ENCODE measurements at places on chromosomes 1 and 21.
A peak's percentile ranks its signal among the peaks of the same experiment; 100 is the strongest.

DNA sequence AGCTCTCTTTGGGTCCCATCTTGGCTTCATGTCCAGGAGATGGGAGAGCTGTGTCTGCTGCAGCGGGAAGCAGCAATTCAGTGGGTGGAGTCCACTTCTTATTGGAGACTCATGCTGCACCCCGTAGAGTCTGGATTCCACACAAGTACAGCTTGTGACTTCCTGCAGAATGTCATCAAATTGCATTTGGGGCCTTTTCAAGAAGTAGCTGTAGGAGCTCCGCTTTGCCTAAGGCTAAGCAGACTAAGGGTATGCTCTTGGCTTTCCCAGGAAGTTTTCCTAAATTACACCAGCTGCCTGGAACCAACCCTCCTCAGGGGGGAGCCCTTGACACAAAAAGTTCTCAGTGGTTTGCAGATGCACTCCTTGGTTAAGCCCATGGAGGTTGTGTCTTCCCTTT is 5.7 kb upstream of the MOB3C start:
- DNase-seq, result no peak

GRCh38 chr1:215825056-215825455 is 258.0 kb downstream of the KCTD3 start:
- no peak for DNase-seq

GRCh38 chr1:238409191-238409850 is 518.6 kb upstream of the ZP4 start:
- DNase-seq, result no peak

GRCh38 chr1:38336961-38337360 is 290.4 kb upstream of the POU3F1 start:
- no peak for DNase-seq

- DNase-seq, result no peak
Observed at GRCh38 chr1:37481289-37482003, 7.1 kb downstream of the ZC3H12A start.

GRCh38 chr1:45304311-45305081 is 22.2 kb upstream of the HPDL start:
- DNase-seq, result no peak

DNA sequence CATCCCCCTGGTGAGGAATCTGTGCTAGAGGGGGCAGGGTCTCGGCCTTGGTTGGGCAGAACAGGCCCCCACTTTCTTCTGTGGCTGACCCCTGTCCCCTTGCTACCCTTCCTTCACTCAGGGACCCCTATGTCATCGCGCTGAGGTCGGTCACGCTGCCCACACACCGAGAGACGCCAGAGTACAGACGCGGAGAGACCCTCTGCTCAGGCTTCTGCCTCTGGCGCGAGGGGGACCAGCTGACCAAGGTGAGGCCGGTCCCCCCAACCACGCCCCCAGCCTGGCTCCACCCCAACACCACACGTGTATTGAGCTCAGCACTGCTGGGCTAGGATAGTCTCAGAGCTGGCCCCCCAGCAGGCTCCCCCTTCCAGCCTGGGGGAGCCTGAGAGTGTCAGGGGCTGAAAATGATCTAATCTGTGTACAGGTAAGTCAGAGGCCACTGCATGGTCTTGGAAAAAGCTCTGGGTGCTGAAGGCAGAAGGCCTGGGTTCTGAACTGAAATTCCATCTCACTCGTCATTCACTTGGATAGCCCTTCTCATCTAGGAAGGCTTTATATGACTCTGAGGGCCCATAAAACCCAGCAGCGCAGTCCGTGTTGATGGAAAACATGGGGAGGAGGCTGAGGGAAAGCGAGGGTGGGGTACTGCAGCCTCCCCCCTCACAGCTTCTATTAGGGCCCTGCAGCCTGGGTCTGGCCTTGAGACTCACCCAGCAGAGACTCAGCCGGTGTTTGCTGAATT is 15.3 kb downstream of the FAM151A start:
- no peak for DNase-seq

GRCh38 chr21:46226146-46226545 is 2.4 kb downstream of the LSS start:
- no peak for DNase-seq

DNA sequence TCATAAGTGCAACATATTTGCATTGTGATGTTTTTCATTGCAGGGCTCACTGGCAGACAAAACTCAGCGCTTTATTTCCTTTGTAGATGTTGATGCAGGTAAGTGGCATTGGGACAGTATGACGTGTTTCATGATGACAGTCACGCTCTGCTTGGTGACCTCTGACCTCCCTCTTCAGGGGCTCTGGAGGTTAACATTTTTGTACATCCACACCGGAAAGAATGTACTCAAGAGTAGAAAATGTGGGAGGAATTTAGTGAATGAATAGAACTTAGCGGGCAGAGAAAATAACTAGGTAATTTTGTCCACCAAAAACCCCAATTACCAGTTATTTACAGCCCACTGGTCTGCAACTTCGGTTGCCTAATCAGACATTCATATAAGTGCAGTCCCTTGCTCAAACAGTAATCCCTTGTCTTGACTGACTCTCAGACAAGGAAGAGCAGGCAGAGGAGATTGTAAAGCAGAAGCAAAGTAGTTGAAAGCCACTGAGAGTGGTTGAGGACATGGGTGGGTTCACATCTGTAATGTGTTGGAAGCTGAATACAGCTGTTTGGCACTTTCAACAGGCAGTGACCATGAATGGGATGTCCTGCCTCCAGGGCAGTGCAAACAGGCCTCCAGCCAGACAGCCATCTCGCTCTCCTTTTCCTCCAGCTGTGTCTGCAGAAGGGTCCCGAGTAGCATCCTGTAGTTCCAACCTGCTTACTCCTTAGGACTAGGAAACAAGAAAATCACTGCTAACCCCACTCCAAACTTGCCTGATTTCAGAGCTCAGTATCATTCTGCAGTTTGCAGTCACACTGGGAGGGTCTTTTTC is 188.9 kb downstream of the NRIP1 start:
- no peak for DNase-seq

- no peak for DNase-seq
Observed at GRCh38 chr21:37575580-37575979, 209.0 kb downstream of the DYRK1A start.

DNA sequence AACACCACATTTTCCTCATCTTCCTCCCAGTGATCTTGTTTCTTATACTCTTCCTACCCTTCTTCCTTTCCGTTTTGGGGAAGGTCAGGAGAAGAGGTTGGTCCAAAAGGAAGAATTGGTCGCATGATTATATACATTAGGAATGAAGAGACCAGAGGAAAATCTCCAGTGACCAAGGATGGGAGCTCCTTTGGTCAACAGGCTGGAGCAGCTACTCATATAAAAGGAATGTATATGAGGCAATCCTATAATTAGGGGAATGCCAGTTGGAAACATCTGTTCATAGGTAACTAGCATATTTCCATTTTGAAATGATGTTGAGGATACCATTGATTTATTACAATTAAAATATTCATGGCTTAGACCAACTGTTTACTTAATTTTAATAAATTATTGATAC is 114.5 kb downstream of the LRRC40 start:
- DNase-seq, result no peak

DNA sequence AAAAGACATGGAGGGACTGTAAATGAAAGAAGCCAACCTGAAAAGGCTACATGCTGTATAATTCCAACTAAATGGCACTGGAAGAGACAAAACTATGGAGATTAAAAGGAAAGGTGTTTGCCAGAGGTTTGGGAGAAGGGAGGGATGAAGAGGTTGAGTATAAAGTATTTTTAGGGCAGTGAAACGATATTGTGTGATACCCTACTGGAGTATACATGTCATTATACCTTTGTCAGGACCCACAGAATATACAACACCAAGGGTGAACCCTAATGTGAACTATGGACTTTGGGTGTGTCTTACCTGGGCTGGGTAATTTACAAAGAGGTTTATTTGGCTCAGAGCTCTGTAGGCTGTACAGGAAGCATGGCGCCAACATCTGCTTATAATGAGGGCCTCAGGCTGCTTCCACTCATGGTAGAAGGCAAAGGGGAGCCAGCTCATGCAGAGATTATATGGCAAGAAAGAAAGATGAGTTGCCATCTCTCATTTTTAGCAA is 73.4 kb downstream of the CD2 start:
- DNase-seq, result no peak

- DNase-seq, result no peak
Observed at GRCh38 chr1:212814537-212815334, 23.0 kb downstream of the TATDN3 start.

DNA sequence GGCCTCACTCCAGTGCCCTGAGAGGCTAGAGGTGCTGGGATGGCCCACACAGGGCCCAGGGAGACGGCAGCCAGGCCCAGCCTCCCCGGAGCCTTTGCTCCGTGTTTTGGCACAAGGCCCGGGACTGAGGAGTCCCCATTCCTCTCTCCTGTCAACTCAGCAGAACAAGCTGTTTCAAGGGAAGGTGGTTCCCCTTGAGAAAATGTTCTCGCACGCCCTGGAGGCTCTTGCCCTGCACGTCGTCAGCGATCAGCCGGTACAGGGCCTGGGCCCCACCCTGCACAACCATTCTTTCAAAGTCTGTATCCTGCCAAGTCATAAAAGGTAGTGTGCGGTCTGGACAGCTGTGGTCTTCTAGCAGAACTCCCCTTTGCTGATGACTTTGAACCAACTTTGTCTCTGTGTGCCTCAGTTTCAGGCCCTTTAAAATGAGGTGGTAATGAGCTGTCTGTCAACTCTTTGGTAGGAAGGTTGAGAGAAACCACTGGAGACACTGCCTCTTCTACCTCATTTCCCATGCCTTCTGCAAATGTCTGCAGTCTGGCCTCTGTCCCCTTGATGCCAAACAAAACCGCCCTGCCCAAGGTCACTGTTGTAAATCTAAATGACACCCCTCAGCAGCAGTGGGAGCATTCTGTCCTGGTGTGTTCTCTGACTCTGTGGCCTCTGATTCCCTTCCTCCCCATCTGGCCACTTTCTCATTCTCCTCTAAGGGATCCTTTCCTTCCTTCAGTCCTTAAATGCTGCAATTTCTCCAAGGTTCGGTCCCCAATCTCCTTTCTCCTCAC is 138.6 kb upstream of the JUN start:
- DNase-seq, result no peak

DNA sequence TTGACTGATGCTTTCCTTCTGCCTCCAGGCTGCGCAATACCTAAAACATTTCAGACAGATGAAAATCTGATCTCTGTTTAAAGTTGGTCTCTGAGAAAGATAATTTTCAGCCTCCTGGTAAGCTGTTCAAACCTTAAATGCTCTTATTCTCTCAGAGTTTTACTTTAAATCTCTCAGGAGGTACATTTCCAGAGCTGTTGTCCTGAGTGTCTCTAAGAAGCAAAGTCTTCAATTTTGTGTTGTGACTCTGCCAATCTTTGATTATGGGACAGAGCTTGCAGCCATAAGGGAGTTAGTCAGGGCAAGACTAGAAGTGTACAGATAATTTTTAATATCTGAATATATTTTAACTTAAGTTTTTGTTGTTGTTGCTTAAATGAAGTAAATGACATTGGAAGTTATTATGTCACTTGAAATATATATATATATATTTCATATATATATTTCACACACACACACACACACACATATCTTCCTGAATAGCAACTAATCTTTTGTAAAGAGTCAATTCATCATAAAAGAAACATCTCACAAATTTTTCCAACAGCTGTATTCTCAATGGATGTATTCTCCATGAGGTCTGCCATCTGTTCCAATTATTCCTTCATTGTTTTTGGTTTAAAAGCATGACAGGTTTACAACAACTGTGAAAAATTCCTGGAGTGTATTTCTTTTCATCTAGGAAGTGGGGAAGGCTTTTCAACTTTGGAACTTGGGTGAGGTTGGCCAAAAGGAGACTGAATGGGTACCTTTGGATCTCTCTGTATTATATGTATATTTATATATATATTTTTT is 259.4 kb downstream of the BACH1 start:
- no peak for DNase-seq

GRCh38 chr1:19925342-19926070 is 2.1 kb upstream of the PLA2G2E start:
- DNase-seq, result no peak

DNA sequence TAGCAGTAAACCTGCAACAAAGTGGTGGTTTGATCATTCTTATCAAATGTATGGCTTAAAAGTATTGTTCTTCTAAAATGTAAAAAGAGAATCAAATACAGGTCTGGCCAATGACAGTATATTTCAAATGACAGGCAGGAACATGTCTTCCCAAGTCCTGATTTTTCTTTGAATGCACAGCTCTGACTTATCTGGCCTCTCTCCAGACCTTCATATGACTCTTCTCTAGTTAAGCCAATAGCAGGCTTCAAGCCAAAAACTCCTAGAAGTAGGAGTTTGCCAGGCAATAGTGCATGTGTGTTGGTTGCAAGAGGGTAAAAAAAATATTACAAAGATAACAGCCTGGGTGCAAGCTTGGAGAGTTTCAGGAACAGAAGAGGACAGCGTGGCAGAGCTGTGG is 345.5 kb downstream of the SMYD3 start:
- no peak for DNase-seq

GRCh38 chr1:52332411-52332810 is 33.6 kb downstream of the CC2D1B start:
- no peak for DNase-seq

GRCh38 chr1:214439352-214440119 is 111.9 kb downstream of the PTPN14 start:
- no peak for DNase-seq

DNA sequence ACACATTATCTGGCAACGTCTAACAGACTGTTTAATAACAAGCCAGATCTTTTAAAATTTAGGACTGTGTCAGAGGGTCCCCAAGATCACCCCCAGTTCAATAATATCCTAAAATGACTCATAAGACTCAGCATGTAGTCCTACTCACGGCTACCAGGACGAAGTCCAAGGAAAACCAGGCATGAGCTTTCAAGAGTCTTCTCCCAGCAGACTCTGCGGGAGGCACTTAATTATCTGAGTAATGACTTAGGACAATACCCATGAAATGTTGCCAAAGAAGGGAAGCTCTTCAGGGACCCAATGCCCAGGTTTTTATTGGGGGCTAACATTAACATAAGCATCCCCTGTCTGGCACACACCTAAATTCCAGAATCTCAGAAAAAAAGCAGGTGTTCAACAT is 7.0 kb downstream of the HFM1 start:
- DNase-seq, result no peak

- DNase-seq, result no peak
Observed at GRCh38 chr1:30173560-30173959, 549.8 kb downstream of the MATN1 start.

- peak; percentile 95 for DNase-seq
Observed at GRCh38 chr1:25022361-25023189, 92.5 kb upstream of the RUNX3 start.

DNA sequence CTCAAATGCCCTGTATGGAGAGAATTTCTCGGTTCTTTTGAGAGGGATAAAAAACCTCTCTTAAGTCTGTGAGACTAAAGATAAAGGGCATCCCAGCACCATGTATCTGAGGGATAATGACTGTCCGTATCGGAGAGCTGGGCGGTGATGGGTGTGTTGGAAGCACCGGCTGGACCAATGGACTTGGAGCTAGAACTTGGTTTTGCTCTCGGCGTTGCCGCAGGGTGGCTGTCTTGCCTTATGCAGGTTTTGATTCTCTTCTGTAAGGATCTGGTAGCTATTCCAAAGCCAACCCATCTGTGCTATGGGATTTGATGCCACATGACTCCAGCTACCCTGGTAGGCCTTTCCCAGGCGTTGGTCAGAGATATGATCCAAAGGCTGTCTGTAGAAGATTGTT is 348.8 kb downstream of the KIF26B start:
- no peak for DNase-seq

Measured in activated CD8-positive, alpha-beta memory T cell treated with anti-CD3 and anti-CD28 coated beads for 1 hour (primary cell).